ENCODE measurements at places on chromosomes 13 and 19. TPM values are rescaled to one million over a fixed set of nuclear protein-coding genes. Genes with fewer than 3 reads are reported as not detected.

The FAAP24 gene
- 7.2 TPM for total RNA-seq

The TLE6 gene
- total RNA-seq, result not detected

The SLITRK5 gene
- total RNA-seq, result not detected

The TNFRSF19 gene
- total RNA-seq, result 0.24 TPM

The CYP4F8 gene
- not detected for total RNA-seq

The ACTMAP gene
- total RNA-seq, result 13.7 TPM

The ZNF208 gene
- total RNA-seq, result 3.5 TPM

The KCTD15 gene
- 4.0 TPM for total RNA-seq

The CBY2 gene
- not detected for total RNA-seq

The KPNA3 gene
- 19.6 TPM for total RNA-seq

The ZNF227 gene
- total RNA-seq, result 19.7 TPM

The POLRMT gene
- 105 TPM for total RNA-seq

The ERCC1 gene
- 45.1 TPM for total RNA-seq

The FAM98C gene
- 46.3 TPM for total RNA-seq

The CD33 gene
- 13.2 TPM for total RNA-seq

The CEACAM6 gene
- not detected for total RNA-seq

The CCL25 gene
- not detected for total RNA-seq

The SYNE4 gene
- total RNA-seq, result 5.4 TPM

The KCNRG gene
- total RNA-seq, result 0.57 TPM

The CCNA1 gene
- total RNA-seq, result 4.1 TPM

The NMRK2 gene
- total RNA-seq, result not detected

The NLRP7 gene
- total RNA-seq, result not detected

The CYP2A7 gene
- total RNA-seq, result not detected

The TYROBP gene
- not detected for total RNA-seq

The ZIC2 gene
- total RNA-seq, result not detected
